Activated B cell treated with CpG ODN at 0.5 μM for 24 hours (primary cell): ENCODE measurements at places on chromosomes 7 and 10. TPM values are rescaled to one million over a fixed set of nuclear protein-coding genes. Genes with fewer than 3 reads are reported as not detected.

DNA sequence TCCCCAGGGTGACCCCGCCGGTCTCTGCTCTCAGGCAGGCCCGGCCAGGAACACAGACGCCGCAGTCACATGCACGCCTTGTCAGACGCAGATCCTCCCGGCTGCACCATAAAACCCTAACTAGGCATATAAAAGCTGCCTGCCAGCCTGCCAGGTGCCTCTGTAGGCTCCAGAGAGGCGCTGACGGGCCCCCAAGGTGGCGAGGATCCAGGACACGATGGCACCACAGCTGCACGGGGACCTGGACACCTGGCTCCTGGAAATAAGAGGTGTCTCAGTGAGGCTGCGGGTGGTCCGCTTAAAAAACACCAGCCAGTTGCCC lies 21.9 kb upstream of the GDF10 start:
- no peak overlapping the region for H3K27ac ChIP-seq
- peaks cover 21% of the 10 kb centered on the region for H3K27me3 ChIP-seq
- H3K4me3 ChIP-seq = no peak overlapping the region
- DNase-seq = no peak

- no peak overlapping the region for H3K27ac ChIP-seq
- H3K36me3 ChIP-seq = no peaks in the 10 kb centered on the region
- peaks cover 9% of the 10 kb centered on the region for H3K4me1 ChIP-seq
- peak; percentile 32 for DNase-seq
Measured at GRCh38 chr10:17616403-17617030, 657 bp downstream of the HACD1 start.

- peak overlapping the region; percentile 97 for H3K4me3 ChIP-seq
- H3K4me1 ChIP-seq = peaks cover 31% of the 10 kb centered on the region
- peak overlapping the region; percentile 96 for H3K27ac ChIP-seq
Measured at GRCh38 chr7:128863433-128863989, 855 bp downstream of the ATP6V1F start.

The CCDC3 gene
- total RNA-seq = 0.07 TPM in 1 of 2 replicates, not detected in the other

- no peak for DNase-seq
- peak overlapping the region; percentile 16 for H3K27ac ChIP-seq
- H3K4me1 ChIP-seq = peaks cover 67% of the 10 kb centered on the region
- H3K36me3 ChIP-seq = peaks cover 14% of the 10 kb centered on the region
Measured at GRCh38 chr10:119233123-119233820, 25.9 kb downstream of the GRK5 start.

DNA sequence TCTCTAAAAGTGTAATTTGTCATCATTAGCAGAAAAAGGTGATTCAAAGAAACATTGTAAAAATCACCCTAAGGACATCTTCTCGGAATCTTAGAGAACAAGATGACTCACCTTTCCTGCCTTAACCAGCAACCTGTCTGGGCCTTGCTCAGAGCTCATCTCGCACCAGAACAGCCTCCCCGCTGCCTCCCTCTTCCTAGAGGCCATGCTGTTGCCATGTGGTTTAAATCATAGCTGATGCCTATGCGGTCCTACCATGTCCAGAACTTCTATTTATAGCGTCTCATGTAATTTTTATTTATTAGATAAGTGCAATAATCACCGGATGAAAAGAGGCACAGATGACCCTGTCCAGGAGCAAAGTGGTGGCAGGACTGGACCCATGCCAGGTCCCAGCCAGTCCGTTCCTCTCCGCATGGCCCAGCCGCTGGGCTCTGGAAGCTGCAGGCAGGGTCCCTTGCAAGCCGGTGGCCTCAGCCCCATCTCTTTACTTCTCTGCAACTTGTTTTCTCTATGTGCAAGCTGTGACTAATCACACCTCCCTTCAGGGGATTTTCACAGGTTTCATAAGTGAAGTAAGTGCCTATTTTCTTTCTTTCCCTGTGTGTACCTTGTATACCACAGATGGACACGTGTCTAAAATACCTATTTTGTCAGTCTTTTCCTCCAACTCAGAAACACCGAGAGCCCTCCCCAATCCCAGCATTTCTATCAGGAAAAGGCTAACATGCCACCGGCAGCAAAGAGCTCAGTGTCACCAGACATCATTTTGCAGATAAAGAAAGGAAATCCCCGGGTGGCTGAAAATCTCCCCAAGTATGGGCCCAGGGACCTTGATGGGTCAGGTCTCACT lies 27.1 kb downstream of the KLF6 start:
- no peaks in the 10 kb centered on the region for H3K27me3 ChIP-seq
- H3K36me3 ChIP-seq = peaks cover 10% of the 10 kb centered on the region
- peaks cover 76% of the 10 kb centered on the region for H3K4me1 ChIP-seq
- peak overlapping the region; percentile 99 for H3K27ac ChIP-seq
- no peak for DNase-seq

GRCh38 chr10:35259769-35260397 lies 76.4 kb upstream of the CCNY start:
- DNase-seq = no peak
- no peak overlapping the region for H3K4me3 ChIP-seq
- H3K36me3 ChIP-seq = no peaks in the 10 kb centered on the region
- no peaks in the 10 kb centered on the region for H3K4me1 ChIP-seq
- H3K27ac ChIP-seq = no peak overlapping the region

The TFPI2 gene
- total RNA-seq = 0.73 and 1.4 TPM in 2 replicates

DNA sequence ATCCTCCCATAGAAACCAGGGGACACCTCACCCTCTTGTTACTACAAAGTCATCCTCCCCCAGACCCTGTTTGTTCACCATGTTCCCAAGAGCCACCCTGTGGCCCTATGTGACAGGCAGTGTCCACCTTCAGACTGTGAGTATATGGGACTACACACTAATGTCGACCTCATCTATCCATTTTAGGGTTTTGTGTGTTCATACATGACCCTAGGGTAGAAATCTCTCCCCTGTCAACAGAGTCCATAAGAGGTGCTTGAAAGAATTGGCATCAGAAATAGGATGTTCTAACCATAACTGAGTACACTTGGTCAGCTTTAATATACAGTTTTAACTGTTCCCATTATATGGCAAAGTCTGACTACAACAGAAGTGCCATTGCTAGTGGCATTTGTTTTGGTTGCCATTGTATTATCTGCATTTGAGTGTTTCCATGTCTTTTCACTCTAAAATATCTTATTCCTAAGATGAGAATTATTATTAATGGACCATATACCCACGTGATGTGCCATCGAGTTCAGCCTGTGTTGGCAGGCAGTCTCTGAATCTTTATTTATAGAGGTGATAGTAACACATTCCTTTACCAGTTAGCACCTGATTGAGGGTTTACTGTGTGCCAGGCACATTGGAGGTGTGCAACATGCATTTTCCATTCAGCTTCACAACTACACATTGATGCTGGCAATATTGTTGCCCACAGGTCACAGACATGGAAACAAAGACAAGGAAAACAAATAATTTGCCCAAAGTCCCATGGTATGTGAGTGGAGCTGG lies 590.6 kb upstream of the IGFBP3 start:
- no peaks in the 10 kb centered on the region for H3K4me1 ChIP-seq
- H3K27me3 ChIP-seq = no peaks in the 10 kb centered on the region
- no peak overlapping the region for H3K27ac ChIP-seq
- H3K36me3 ChIP-seq = no peaks in the 10 kb centered on the region
- no peak overlapping the region for H3K4me3 ChIP-seq
- no peak for DNase-seq

DNA sequence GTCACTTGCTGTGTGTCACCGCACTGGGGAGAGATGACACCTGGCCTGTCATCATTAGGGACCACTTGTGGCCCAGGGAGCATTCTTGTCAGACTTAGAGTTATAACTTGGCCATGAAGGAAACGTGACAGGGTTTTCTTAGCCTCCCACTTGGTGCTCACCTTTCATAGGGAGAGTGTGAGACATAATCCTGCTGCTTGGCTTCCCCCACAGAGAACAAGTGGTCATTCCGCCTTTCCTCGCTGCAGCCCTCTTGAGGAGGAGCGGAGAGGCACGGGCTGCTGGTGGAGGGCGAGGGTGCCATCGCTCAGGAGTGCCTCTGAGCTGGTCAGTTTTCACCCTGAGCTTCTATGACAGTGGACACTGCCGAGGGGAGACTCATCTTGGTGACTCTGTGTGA lies 125.0 kb upstream of the GJD4 start:
- no peak for DNase-seq
- H3K4me1 ChIP-seq = peaks cover 19% of the 10 kb centered on the region
- H3K36me3 ChIP-seq = peaks cover 18% of the 10 kb centered on the region
- H3K27ac ChIP-seq = no peak overlapping the region

The AOAH gene
- total RNA-seq = 1.4 and 2.4 TPM in 2 replicates

- H3K4me1 ChIP-seq = no peaks in the 10 kb centered on the region
- no peak overlapping the region for H3K4me3 ChIP-seq
- H3K27ac ChIP-seq = no peak overlapping the region
Measured at GRCh38 chr10:17878896-17879295, 69.7 kb downstream of the MRC1 start.

DNA sequence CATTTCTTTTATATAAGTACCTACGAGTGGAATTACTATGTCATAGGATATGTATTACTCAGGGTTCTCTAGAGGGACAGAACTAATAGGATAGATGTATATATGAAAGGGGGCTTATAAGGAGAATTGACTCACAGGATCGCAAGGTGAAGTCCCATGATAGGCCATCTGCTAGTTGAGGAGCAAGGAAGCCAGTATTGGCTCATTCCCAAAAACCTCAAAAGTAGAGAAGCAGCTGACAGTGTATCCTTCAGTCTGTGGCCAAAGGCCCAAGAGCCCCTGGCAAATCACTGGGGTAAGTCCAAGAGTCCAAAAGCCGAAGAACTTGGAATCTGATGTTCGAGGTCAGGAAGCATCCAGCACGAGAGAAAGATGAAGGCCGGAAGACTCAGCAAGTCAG lies 59.8 kb downstream of the GALNT17 start:
- no peaks in the 10 kb centered on the region for H3K4me1 ChIP-seq
- DNase-seq = no peak
- no peaks in the 10 kb centered on the region for H3K27me3 ChIP-seq
- no peaks in the 10 kb centered on the region for H3K36me3 ChIP-seq

DNA sequence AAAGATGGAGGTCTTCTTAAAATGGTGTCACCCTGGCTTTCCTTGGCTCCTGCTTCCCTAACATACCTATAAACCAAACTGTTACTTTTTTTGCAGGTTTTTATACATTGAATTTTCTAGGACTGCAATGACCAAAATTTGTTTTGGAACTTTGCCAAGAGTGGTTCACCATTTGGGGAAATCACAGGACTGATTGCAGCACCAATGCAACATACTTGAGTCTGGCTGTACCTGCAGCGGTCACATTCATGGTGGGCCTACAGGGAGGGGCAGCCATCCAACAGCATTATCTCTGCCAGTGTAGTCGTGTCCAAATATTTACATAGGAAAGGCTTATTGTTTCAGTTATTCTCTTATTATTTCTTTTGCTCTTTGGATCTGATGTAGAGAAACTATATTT lies 69.0 kb downstream of the HACD1 start:
- peaks cover 3% of the 10 kb centered on the region for H3K27me3 ChIP-seq
- H3K27ac ChIP-seq = no peak overlapping the region
- no peaks in the 10 kb centered on the region for H3K4me1 ChIP-seq
- no peak overlapping the region for H3K4me3 ChIP-seq

The CCDC172 gene
- not detected in 2 replicates for total RNA-seq

GRCh38 chr10:91604553-91605534 lies 28.0 kb downstream of the PPP1R3C start:
- DNase-seq = no peak
- no peaks in the 10 kb centered on the region for H3K4me1 ChIP-seq
- no peak overlapping the region for H3K27ac ChIP-seq
- no peaks in the 10 kb centered on the region for H3K36me3 ChIP-seq
- no peak overlapping the region for H3K4me3 ChIP-seq

- H3K27me3 ChIP-seq = no peaks in the 10 kb centered on the region
- H3K27ac ChIP-seq = no peak overlapping the region
- no peaks in the 10 kb centered on the region for H3K4me1 ChIP-seq
- no peak for DNase-seq
- no peak overlapping the region for H3K4me3 ChIP-seq
Measured at GRCh38 chr7:107089627-107090026, 45.1 kb downstream of the PRKAR2B start.

DNA sequence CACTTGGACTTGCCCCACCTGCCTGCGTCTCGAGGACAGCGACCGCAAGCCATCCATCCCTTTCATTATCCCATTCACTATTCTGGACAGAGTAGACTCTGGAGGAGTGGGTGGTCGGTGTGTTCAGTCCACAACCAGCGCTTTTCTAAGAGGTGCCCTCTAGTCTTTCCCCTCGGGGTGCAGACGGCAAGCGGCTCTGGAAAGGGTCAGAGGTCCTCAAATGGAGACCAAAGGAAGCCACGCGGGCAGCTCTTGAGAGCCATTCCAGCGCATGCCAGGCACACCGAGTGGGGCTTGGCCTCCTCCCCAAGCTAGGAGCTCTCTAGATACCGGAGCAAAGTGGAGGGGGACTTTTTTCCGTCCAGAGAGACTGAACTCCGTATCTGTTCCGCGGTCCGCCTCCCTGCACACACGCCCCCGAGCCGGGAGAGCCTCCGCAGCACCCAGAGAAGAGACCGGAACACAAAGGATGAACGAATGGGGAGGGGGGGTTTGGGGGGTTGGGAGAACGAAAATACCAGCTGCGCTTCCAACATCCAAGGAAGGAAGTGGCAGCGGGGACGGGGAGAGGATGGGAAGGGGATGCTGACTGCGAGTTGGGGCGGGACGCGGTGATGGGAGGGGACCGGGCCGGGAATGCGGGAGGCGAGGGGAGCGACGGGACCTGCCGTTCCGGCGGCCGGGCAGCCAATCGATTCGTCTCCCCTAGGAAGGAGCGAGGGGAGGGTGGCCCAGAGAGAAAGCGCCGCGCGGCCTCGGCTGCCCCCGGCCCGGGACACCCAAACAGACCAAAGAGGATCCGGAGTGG lies 515 bp downstream of the GSDME start:
- no peaks in the 10 kb centered on the region for H3K36me3 ChIP-seq
- H3K4me1 ChIP-seq = peaks cover 25% of the 10 kb centered on the region
- H3K27ac ChIP-seq = peak overlapping the region; percentile 55
- H3K4me3 ChIP-seq = peak overlapping the region; percentile 92

GRCh38 chr7:4204513-4205165 lies 477.5 kb upstream of the FOXK1 start:
- H3K27ac ChIP-seq = no peak overlapping the region
- no peak overlapping the region for H3K4me3 ChIP-seq

DNA sequence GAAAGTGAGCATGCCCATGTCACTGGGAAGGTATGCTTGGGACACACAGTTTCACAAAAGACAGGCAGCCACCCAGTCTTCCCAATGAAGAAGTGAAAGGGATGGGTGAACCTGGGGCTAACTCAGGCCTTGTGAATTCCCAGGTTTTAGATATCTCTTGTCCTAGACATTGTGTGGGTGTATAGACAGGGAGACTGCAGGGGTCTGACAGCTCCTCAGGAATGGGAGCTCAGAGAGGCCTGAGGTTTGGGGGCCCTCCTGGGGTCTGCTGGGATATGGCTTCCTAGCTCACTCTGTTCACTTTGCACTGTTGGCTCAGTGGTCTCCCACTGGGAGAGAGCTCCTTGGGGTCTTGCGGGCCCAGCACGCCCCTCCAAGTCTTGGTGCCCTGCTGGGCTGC lies 47.0 kb downstream of the WDFY4 start:
- H3K4me1 ChIP-seq = no peaks in the 10 kb centered on the region
- peaks cover 60% of the 10 kb centered on the region for H3K36me3 ChIP-seq
- no peak overlapping the region for H3K27ac ChIP-seq
- H3K4me3 ChIP-seq = no peak overlapping the region
- DNase-seq = no peak

The UPK3B gene
- 3.2 and 3.4 TPM in 2 replicates for total RNA-seq
